Amniotic epithelial cell (primary cell): ENCODE measurements at places on chromosomes 2 and 18.

DNA sequence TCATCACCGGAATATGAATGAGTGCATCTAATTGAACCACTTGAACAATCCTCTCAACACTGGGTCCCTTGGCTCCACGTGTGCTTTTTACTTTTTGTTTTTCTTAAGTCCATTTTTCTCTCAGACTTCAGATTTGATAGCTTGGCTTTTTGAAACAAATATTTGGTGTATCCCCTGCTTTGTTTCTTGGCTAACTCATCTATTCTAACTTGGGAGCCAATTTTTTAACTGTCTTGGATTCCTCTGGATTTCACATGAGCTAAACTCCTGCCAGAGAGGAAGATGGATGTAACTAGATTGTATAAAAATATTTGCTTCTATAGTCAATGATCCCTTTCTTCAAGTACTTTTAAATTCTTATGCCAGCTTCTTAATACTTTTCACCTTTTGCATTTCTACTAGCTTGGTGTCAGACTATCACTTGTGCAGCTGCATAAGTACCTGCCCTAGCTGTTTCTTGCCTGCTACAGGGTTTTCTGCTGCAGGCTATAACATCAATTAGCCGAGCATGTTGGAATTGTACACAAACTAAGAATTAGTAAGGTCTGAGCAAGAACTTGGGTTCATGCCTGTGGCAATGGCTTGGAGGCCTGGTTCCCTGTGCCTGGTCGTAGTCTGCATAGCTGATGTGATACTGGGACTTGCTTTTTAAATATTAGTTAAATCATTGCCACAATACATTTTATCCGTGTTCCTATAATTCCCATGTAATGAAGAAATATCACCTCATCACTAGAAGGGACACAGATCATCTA, 281.5 kb downstream of the EN1 start:
- DNase-seq = no peak

GRCh38 chr2:58140508-58141072, 94.0 kb downstream of the VRK2 start:
- DNase-seq = no peak

DNA sequence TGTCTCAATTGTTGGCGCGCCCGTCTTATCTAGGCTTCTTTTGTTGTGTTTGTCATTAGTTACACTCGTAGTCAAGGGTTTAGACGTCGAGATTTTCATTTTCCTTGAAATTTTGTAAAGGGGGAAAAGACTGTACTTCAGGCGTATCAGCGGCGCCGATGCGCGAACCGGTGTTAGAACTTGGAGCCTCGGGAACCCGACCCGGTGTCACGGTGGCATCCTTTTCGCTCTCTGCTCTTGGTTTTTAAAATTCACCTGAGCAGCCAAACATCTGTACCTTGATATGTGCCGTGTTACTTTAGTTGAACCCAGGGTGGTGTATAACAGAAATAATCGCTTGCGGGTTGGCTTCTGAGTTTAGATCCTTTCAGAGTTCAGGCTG, 643 bp downstream of the RMC1 start:
- DNase-seq = no peak

DNA sequence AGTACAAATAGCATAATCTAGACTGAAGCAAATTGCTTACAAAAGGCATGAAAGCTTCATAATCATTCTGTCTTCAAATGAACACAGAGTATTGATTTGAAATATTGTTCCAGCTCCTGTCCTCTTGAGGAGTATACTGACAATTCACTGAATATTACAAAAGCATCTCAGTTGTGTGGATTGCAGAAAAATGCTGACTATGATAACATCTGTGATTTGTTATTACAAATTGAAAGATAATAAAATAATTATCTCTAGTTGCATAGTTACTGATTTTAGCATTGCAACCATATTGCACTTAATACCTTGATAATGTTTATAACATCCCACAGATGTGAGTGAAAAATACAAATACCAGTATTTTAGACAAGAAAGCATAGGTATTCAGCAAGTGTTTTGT, 49.2 kb upstream of the FN1 start:
- no peak for DNase-seq

GRCh38 chr2:230861552-230862255, 3.0 kb upstream of the ITM2C start:
- no peak for DNase-seq

- no peak for DNase-seq
Observed at GRCh38 chr2:172040311-172040710, 40.6 kb downstream of the METAP1D start.

GRCh38 chr18:54675076-54675475, 84.0 kb downstream of the DYNAP start:
- no peak for DNase-seq
